GM10248 (cell line): ENCODE measurements at places on chromosomes 6 and 20.

DNA sequence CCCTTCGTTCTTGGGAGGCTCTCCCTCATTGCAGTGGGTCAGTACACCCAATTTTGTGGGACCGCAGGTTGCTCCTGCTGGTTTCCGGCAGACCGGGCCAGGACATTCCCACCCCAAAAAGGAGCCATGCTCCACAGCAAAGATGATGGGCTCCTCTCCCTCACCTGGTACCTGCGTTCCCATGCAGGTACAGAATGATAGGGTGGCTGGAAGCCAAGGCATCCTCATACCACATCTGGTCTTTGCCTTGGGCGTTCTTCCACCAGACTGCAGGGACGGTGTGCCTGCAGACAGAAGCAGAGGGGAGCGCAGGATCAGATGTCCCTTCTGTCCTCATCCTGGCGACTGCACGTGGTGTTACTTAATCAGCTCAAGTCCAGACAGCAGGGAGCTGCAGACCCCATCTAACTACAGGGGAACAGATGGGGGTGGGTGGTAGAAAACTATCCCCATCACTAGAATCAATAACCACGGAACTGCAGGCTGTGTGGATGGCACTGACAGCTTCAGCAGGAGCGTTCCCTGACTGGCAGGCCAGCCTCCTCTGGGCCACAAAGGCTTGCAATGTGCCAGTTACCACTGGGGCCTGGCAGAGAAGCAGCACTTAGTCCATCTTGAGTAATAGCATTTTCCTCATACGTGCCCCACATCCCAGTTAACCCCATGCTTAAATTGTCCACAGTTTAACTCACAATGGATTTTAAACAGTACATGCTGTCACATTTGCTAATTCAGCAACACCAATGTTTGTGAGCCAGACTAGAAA is 70.4 kb downstream of the ABHD12 start:
- DNase-seq, result no peak

- DNase-seq, result peak; percentile 78
Measured at GRCh38 chr6:6803180-6803977, 214.9 kb downstream of the LY86 start.

- DNase-seq, result no peak
Measured at GRCh38 chr20:57483287-57484050, 41.5 kb downstream of the CTCFL start.

- no peak for DNase-seq
Measured at GRCh38 chr6:15841937-15842726, 179.3 kb upstream of the DTNBP1 start.

DNA sequence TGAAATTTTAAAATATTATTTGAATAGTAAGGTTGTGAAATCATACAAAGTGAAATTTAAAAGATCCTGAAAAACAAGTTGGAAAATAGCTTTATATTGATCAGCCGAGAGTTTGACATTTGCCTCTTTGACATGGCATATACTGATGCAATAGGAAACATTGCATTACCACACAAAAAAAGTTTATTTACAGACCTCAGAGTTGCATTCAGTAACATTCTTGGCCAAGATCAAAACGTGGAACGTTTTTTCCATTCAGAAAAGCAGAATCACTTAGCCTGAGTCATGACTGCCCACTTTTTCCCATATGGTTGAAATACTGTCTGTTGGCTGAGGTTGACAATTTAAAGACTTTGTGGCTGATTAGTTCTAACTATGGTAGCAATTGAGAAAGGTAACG is 55.1 kb upstream of the BACH2 start:
- DNase-seq, result no peak

- no peak for DNase-seq
Measured at GRCh38 chr6:3768502-3768901, 17.0 kb upstream of the PXDC1 start.

GRCh38 chr6:484086-484745 is 92.7 kb downstream of the IRF4 start:
- DNase-seq, result no peak

GRCh38 chr6:100138346-100139022 is 144.5 kb upstream of the MCHR2 start:
- DNase-seq, result no peak

DNA sequence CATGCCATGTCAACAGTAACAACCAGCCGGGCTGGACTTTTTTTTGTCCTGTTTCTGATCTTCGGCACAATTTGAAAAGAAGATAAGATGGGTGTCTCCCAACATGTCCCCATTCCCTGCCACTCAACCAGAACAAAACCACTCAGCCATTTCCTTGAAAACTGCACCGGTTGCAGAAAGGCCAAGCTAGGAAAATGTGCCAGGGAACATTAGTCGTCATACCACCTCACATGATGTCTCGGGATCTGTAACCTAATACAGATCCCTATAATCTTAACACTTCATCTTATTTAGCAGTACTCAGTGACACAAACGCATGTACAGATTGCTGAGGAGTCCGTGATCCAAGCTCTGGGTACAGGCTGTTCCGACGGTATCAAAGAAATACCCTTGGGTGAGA is 46.5 kb downstream of the ALDH8A1 start:
- no peak for DNase-seq

- DNase-seq, result no peak
Measured at GRCh38 chr6:17988422-17988944, 1.0 kb upstream of the KIF13A start.

DNA sequence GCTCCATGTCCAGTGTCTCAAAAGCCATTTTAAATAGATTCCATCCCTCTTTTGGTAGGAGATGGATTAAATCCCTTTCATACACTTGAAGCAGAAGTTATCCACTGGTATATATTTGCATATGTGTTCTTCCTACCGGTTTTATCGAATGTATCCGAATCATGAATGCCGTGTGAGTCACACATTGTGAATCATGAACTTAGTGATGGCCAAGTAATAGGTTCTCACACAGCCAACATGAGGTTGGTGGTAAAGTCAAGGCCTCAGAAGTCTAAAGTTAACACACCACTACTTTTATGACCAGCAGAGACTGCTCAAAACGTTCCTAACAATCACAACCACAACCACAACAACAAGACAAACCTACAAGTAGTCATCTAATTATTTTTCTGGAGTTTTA is 345.5 kb downstream of the THBS2 start:
- DNase-seq, result no peak

- peak; percentile 78 for DNase-seq
Measured at GRCh38 chr20:60057123-60057865, 99.1 kb downstream of the CDH26 start.

GRCh38 chr20:56978475-56978874 is 288.0 kb downstream of the BMP7 start:
- DNase-seq, result no peak

DNA sequence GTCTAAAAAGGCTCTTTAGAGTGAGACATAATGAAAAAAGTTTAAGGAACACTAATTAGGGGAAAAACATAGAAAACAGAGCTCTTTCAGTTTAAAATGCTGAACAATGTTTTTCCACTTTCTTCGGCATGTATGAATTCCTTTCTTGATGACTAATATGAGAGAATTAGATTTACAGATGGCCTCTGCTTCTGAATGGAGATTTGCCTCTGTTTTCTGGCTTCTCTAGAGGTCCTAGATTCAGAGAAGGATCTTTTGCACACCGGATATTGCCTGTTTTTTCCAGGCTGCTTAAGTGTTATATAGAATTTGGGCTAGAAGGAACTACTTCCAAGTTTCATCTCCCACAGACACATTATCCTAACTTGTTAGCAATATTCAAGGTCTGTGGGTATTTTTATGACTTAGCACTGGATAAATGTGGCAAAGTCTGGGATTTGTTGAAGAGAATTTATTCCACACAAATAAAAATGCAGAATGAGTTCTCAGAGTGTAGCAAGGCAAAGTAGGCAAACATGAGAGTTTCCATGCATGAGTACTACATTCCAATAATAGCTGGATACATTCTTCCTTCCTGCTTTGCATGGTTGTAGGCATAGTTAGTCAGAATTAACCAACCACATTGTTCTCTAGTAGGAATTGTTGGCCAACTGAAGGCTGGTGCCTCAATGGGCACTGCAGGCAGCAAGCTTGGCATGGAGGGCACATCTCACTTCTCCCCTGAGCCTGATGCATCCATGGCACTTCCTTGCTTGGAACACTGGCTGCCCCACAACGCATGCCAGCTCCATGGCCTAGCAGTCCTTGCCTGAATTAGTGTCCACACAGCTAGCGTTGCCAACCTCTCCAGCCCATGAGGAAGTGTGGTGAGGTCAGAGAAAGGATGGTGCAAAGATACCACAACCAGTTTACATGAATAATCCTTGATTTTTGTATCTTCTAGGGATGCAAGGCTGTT is 224.2 kb downstream of the CLIC5 start:
- DNase-seq, result no peak

GRCh38 chr20:4802023-4802422 is 80.3 kb downstream of the PRND start:
- no peak for DNase-seq

DNA sequence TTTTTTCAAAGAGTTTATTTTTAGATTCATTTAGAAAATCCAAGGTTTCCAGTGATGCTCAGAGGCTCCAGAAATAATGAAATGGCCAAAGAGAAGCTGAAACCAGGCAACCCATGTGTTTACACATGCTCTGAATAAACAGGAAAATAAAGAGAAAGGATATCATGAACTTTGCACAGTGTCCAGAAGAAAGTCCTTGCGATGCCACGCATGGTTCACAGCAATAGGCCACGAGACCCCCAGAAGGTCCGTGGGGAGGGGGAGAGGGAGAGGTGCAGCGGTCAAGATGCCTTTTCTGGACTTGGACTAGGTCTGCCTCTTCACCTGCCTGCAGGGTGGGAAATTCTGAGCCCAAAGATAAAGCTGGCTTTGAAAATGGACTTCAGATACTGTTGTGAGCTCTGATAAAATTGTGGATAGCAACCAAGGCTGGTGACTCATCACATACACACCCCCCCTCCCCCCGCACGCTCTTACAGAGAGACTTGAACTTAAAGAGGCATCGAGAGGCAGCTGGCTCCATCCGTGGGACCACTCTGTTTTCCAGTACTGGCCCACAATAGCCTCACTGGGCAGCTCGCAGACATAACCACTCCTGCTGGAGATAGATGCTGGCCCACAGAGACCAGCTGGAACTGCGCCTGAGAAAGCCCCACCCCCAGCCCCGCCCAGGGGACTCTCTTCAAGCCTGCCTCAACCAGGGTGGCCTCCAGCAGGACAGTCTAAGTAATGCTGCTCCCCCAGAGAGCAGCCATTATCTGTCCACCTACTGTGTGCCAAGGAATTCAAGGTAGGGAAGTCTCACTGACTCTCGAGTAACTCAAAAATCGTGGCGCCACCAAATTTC is 21.2 kb upstream of the NFATC2 start:
- no peak for DNase-seq

- DNase-seq, result no peak
Measured at GRCh38 chr6:61217714-61218113, 1068.3 kb downstream of the KHDRBS2 start.

GRCh38 chr20:829551-829950 is 4.0 kb upstream of the FAM110A start:
- DNase-seq, result no peak

DNA sequence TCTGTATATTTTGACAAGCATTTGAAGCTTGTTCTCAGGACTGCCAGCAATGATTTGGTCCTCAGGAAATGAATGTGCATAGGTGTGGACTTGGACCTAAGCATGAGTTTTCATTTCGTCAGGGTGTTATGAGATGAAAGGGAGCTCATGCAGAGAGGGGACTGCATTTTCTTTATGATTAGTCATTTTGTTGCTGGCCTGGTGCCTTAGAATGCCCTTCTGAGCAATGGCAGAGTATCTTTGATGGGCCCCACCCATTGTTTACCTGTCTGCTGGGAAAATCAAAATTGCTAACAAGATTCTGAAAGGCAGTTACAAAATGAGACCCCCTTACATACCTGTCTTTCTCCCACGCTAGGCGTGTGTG is 51.5 kb upstream of the MTHFD1L start:
- DNase-seq, result peak; percentile 55

DNA sequence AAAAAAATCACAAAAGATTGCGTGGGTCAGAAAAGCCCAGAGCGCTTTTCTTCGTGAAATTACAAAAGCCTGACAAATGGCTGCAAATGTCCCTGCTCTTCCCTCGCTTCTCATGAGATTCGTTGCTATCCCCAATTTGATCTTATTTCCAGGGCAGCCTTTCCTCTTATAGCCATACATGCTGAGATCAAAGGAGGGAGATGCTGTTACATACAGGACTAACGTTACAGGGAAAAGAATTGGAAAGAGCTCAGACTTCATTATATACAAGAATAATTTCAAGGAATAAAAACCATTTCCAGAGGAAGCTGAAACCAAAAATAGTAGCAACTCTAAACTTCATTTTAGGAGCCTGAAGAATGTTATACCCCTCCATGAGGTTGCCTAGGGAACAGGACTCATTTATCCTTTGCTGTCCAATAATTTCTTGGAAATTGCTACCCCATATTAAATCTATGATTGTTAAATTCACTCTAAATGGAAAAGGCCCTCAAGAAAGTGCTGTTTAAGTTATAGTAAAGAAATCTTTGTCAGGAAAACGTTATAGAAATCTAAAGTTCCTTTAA is 81.0 kb downstream of the METTL24 start:
- DNase-seq, result no peak

GRCh38 chr20:49561806-49562205 is 6.1 kb downstream of the PTGIS start:
- DNase-seq, result no peak

- no peak for DNase-seq
Measured at GRCh38 chr6:165799391-165800153, 136.5 kb upstream of the PDE10A start.
